ENCODE measurements at places on chromosomes 11 and 22.

- DNase-seq, result no peak
Measured at GRCh38 chr22:42732081-42732480, 11.4 kb upstream of the A4GALT start.

- no peak for DNase-seq
Measured at GRCh38 chr11:87141322-87141721, 103.6 kb downstream of the TMEM135 start.

DNA sequence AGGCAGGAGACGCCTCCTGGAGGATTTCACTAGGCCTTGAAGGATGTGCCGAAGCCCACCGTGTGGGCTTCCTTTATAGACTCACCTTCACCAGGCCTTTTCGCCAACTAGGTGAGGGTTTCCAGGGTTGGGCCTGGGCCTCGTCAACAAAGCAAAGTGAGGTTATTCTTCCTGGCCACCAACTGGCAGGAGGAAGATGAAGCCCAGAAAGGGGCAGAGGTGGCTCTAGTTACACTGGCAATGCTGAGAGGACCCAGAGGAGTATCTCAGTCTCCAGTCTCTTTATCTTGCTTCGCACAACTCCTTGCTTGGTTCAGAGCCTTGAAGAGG is 404 bp upstream of the RELT start:
- DNase-seq, result no peak

GRCh38 chr11:103832762-103833161 is 203.7 kb upstream of the DDI1 start:
- no peak for DNase-seq

- DNase-seq, result no peak
Measured at GRCh38 chr11:12219757-12220156, 109.4 kb downstream of the MICAL2 start.

DNA sequence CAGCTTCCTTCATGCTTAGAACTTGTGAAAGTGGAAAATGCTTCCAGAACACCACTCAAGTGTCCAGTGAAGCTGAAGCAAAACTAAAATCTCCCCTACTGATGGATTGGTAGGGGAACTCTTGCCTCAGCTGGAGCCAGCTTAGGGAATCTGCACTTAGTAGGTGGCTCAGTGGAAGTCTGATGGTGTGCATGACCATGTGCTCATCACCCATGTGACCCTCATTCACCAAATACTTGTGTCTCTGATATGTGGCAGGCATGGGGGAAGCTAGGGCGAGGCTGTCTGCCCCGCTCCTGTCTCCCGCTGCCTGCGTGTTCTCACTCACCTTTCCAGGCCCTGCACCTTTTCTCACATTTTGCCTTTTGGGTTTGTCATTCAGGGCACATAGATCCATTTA is 7.2 kb downstream of the TEAD1 start:
- DNase-seq, result no peak

DNA sequence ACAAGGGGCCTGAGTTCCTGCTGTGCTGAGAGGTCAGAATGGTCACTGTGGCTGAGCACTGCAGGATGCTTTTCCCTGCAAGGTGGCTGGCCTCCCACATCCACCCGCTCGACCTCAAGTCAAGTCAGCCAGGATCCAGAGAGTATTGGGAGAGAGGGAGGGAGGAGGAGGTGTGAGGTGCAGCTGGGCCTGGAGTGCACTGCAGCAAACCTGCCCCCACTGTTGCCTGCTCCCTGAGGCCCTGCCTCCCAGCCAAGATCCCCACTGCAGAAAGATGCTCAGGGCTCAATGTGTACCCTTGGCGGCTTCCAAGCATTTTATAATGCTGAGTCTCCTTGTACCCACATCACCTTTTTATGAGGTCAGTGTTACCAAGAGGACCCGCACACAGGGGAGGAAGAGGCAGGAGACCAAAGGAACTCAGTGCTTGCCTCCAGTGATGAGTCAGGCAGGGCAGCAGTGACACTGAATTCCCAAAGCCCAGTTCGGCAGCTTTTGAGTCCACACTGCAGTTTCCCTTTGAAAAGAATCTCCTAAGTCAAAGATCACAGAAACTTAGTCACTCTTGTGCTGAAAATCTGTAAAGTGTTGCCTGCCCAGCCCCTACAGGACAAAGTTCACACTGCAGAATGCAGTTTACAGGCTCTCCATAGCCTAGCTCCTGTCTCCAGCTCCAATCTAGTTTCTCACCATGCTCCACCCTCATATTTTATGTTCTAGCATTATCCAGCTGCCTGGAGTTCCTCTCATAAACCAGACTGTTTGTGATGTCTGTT is 3.1 kb downstream of the ENDOD1 start:
- no peak for DNase-seq

- DNase-seq, result no peak
Measured at GRCh38 chr22:39383841-39384625, 15.5 kb upstream of the TAB1 start.

- no peak for DNase-seq
Measured at GRCh38 chr22:23054531-23055257, 15.6 kb upstream of the GNAZ start.

DNA sequence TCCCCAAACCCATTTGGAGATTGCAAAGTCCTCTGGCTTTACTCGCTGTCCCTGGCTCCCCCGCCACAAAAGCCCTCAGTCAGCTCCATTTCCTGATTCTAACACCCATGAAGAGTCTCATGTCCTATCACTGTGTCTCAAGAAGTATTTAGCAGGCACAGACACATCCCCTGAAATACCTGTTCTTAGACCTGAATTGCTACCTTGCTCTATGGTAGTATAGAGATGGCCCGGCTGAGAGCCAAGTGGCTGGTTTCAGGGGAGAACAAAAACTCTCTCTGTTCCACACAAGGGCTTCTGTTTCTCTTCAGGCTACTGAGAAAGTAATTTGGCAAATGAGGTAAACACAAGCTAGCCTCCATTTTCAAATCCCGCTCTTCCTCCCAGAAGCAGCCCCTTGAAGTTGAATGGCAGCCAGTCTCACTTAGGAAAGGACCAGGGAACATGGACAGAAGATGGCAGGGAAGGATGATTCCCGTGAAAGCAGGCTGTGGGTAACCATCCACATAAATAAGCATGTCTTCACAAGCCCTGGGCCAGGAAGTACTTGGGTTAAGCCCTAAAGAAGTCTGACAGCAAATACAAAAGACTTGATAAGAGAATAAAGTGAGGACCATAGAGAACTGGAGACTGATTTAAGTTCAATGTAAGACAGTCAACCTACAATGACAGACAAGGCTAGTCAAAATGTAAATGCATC is 137.8 kb downstream of the C11orf58 start:
- no peak for DNase-seq

- DNase-seq, result no peak
Measured at GRCh38 chr11:107821199-107821927, 37.2 kb downstream of the SLC35F2 start.

GRCh38 chr11:2913776-2914175 is 15.4 kb downstream of the PHLDA2 start:
- DNase-seq, result no peak

All from NCI-H1694 treated with DMSO at 0.1 percent for 48 hours (cell line).